Kidney capillary endothelial cell (primary cell): ENCODE measurements at places on chromosomes 5 and 9.

DNA sequence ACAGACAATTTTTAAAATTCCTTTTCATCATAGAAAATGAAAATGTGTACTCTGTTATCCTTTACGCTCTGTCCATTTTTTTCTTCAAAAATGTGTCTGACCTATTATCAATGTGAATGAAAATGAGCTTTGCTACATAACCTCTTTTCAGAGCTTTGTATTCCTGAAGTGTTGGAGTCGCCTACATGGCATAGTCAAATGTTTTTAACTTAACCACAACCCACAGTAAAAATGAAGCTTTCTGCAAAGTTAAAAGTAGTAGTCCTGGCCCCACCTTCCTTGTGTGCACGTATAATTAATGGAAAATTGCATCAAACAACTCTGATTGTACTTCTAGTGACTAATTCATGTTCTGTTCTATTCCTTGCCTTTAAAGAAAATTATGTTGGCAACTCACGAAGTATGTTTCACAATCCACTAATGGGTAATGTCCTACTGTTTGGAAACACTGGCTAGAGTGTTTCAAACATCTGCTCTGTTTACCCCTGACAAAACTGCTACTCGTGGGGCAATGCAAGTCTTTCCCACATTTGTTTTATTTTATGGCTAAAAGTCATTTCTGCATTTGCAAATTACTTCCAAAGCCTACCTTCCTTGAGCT, 18.6 kb upstream of the PSAT1 start:
- no peak for DNase-seq

GRCh38 chr5:102863764-102864560, 108.9 kb downstream of the PAM start:
- DNase-seq = peak; percentile 10

DNA sequence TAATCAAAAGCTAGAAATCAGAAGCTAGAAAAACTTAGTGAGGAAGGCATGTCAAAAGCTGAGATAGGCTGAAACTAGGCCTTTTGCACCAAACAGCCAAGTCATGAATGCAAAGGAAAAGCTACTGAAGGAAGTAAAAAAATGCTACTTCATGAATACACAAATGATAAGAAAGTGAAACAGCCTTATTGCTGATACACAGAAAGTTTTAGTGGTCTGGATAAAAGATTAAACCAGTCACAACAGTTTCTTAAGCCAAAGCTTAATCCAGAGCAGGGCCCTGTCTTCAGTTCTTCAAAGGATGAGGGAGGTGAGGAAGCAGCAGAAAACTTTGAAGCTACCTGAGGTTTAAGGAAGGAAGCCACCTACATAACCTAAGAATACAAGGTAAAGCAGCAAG, 102.5 kb upstream of the SH3GL2 start:
- DNase-seq = no peak

DNA sequence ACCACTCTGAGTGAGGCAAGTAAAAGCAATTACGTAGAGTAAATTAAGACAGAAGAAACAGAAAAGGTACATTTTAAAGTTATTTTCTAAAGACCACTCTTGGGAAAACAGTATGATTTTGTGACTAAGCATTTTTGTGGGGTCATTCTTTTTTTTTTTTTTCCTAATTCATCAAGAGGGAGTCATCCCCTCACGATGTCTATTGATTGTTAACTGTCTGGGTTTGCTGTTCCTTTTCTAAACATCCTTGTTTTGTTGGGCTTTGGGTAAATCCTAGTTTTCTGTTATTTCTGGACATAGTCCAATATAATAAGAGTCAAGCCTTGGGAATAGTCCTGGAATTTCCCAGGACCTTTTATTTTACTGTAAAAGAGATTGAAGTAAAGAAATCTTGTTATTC, 63.8 kb downstream of the ANKRD55 start:
- no peak for DNase-seq
